ENCODE measurements at places on chromosomes 6 and 20.

DNA sequence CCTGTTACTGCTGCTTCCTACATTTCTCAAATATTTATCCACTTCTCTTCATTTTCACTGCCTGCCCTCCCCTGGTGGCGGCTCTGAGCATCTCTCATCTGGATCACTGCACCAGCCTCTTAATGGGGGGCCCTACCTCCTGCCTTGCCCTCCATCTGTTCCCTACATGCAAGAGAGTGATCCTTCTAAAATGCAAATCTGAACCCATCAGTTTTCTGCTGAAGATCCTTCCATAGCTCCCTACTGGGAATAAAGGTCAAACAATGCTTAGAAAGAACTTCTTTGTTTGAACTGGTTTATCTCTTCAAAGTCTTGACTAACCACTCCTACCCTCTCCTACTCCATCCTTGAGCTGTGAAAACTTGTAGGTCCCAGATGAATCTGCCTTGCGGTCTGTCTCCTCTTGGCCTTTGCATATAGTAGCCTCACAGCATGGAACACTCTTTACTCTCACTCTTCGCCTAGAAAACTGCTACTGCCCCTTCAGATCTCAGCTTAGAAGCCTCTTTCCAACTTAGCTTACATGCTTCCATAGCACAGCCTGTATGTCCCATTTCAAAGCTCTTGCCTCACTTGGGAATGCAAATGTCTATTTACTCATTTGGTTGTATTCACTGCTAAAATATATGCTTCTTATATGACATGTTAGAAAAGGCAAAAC lies 119.3 kb downstream of the QRSL1 start:
- DNase-seq, result no peak

DNA sequence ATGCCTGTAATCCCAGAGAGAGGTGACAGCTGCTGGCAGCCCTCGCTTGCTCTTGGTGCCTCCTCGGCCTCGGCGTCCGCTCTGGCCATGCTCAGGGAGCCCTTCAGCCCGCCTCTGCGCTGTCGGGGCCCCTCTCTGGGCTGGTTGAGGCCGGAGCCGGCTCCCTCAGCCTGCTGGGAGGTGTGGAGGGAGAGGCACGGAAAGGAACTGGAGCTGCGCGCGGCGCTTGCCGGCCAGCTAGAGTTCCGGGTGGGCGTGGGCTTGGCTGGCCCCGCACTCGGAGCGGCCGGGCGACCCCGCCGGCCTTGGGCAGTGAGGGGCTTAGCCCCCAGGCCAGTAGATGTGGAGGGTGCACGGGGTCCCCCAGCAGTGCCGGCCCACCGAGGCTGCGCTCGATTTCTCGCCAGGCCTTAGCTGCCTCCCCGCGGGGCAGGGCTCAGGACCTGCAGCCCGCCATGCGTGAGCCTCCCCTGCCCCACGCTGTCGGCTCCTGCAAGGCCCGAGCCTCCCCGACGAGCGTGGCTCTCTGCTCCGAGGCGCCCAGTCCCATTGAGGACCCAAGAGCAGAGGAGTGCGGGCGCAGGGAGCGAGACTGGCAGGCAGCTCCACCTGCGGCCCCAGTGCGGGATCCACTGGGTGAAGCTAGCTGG lies 34.6 kb downstream of the C6orf52 start:
- DNase-seq, result no peak

- DNase-seq, result no peak
Observed at GRCh38 chr6:112760831-112761230, 413.7 kb downstream of the RFPL4B start.

DNA sequence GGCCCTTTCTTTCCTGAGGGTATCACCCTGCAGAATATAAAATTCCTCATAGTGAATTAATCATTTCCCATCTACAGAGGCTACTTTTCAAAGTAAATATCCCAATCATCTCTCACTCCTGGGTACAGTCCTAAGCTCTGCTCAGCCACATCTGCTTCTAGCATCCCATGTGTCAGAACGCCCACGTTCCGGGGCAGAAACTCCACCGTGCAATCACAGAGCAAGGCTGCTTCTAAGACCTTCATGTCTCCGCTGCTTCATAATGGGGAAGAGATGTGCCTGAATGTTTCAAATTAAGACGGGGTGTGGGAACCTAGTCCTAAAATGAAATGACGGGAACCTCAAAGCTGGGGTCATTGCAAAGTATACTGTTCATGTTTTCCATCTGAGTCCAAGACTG lies 208.8 kb upstream of the GMDS start:
- DNase-seq, result no peak

- no peak for DNase-seq
Observed at GRCh38 chr20:11936157-11936556, 18.5 kb downstream of the BTBD3 start.

- peak; percentile 35 for DNase-seq
Observed at GRCh38 chr6:27753668-27754407, 158.4 kb downstream of the OR2B2 start.

GRCh38 chr6:20722455-20722854 lies 188.2 kb downstream of the CDKAL1 start:
- no peak for DNase-seq

DNA sequence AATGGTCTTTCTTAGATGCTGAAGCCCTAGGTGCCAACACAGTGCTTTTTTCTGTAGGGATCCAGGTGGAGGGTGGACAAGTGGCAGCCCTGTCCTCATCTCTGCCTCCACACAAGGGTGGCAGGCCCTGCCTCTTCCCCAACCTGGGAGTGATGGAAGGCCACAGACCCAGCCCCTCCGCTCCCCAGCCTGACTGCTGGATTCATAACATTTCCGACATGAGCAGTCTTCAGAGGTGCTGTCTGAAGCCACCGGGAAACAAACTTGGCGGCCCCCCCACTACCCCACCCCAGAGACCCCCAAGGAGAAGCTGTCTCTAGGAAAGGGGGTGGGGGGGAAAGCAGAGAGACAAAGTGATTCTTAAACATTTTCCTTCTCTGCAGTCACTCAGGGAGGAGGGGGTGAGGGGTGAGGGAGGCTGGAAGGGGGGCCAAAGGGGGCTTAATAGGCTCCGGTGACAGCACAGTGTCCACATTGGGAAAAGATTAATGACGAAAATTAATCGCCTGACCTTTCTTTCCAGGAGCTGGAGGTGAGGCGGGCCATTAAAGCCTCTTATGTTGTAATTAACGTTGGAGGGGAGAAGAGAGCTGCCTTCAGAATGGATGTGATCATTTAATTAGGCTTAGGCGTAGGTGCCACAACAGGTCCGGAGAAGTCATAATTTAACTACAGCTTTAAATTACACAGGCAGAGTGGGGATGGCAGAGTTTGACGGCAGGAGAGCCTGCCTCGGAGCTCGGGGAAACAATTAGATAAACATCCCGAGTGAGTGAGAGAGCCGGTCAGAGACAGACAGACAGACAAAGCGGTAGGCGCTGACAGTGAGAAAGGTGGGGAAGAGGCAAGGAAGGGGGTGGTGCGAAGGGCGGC lies 76.8 kb upstream of the FOXP4 start:
- DNase-seq, result no peak

DNA sequence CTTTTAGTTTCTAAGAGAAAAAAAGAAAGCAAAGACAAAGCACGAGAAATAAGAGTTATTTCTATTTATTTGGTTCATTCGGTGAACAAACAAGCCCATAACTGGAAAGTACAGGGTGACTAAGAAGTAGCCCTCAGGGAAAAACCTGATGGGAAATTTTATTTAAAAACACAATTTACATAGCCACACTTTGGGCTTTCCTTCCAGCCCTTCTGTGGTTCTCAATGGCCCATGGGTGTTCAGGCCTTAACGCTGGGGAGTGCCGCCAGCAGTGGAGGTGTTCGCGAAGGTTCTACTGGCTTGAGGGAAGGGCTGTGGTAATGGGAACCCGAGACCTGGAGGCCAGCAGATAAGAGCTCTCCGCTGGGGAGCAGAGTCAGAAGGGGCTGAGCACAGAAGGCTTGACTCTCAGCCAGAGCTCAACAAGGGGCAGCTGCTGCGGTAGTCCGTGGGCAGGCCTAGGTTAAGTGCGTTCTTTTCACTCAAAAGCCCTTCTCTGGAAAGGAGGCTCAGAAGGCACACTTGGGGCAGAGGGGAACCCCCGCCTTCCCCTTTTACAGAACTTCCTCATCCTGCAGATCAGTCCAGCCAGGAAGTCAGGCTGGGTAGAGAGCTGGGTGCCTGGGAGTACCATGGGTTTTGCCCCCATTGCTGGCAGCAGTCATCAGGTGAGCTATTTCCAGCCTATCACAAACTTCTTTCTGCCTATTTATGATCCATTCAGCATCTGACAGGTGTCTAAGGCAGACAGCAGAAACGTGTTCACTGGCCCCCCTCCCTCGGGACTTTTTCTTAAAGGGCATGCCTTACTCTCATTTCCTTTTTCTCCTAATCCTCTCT lies 8.8 kb upstream of the CD83 start:
- DNase-seq, result peak; percentile 36

GRCh38 chr6:117624869-117625481 lies 22.7 kb upstream of the GOPC start:
- DNase-seq, result no peak

DNA sequence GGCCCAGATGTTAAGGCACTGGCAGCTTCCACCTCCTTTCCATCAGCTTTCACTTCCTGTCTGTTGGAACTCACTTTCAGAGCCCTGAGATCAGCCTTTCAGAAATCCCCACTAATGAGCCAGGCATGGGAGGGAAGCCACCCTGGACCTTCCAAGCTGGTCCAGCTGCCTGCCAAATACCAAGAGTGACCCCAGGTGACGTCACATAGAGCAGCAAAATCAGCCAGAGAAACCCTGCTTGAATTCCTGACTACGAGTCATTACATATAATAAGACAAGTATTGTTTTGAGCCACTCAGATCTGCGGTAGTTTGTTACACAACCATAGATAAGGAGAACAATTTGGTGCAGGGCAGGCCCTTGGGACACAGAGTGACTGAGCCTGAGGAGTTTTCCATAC lies 556.0 kb upstream of the JAG1 start:
- no peak for DNase-seq

DNA sequence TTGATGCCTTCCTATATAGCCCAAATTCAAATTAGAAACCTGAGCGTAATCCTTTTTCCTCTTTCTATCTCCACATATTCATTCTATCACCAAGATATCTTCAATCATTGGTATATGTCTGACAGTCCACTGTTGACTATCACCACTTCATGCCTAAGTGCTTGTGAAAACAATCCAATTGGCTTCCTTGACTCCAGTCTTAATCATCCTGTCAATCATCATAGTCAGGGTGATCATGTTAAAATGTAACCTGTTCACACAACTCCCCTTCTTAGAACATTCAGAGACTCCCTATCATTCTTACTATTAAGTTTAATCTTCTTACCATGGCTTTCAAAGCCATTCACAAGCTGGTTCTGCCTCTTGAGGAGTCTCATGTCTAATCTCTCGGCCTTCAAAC lies 616.7 kb downstream of the PHF3 start:
- DNase-seq, result no peak

DNA sequence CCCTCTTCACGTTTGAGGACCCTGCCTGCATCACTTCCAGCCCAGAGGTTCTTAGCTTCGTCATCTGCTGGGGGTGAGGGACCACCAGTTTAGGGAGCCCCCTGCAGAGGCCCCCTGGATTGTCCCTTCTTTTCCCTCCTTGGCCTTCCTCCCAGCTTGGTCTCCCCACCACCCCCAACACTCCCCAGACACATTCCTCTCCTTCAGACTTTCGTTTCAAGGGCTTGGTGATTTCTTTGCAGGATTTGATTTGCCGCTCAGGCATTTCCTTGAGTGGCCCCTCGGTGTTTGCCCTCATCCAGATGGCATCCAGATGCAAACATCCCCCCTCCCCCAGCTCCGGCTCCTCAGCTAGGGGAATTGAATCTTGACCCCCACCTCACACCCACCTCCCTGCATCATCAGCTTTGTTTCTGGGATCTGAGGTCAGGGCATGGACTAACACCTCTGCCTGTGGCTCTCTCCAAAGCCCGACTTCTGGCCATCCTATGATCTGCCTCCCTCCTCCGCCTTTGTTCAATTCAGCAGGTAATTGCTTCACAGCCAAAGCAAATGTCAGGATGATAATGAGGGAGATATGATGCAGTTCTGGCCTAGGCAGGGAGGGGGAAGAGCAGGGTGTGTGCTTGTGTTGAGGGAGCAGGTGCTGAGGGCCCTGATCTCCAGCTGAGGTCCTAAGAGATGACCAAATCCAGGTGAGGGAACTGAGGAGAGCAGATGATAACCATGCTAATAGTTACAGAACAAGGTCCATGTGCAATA lies 141.5 kb downstream of the VEGFA start:
- no peak for DNase-seq

GRCh38 chr6:144922120-144922722 lies 637.1 kb downstream of the UTRN start:
- DNase-seq, result no peak

DNA sequence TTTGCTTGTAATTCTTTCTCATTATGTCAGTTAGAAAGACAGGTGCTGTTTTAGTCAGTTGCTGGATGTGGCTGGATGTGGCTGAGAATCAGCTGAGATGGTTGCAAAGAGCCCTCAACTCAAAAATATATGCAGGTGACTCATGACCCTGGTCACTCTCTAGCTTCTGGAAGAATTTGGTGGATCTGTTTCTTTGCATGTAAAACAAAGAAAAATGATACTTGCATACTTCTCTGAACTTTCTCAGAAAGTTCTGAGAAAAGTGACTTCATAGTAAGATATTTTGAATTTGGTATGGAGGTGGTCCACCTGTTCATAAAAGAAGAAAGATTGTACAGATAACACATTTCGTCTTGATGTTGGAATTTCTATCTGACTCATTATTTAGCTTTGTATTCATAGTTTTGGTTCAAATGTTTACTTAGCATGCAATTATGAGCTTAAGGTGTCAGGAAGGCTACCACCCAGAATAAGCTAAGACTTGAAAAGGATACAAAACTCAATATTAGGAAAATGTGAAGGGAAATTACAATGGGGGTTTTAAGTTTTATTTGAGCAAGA lies 163.2 kb upstream of the OLIG3 start:
- no peak for DNase-seq

- no peak for DNase-seq
Observed at GRCh38 chr6:136843210-136843609, 20.8 kb downstream of the PEX7 start.

- no peak for DNase-seq
Observed at GRCh38 chr6:1901556-1901955, 291.8 kb downstream of the FOXC1 start.

All from anterior cingulate cortex (tissue), 58 donors.